ENCODE measurements at places on chromosomes 3 and 15.

DNA sequence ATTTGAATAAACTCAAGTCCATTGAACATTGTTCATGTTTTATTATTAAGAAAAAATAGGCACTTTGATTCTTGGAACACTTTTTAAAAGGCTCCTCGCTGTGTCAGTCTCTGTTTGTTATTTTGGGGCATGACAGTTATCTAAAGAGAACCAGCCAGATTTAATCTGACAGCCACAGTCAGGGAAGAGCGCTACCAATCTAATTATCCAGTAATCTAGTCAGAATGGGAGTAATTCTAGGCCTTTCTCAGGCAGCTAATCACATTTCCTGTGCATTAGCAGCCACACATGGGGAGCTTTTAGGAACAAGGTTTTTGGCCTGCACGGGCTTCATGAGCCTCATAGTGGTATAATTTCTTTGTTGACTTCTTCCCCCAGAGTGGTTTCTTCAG, 362.2 kb downstream of the RBMS3 start:
- H3K27ac ChIP-seq, result peak overlapping the region; percentile 31
- no peaks in the 10 kb centered on the region for H3K36me3 ChIP-seq
- H3K4me1 ChIP-seq, result peaks cover 9% of the 10 kb centered on the region
- no peak overlapping the region for H3K4me3 ChIP-seq

- H3K4me1 ChIP-seq, result no peaks in the 10 kb centered on the region
- no peak overlapping the region for H3K27ac ChIP-seq
- H3K4me3 ChIP-seq, result no peak overlapping the region
- H3K36me3 ChIP-seq, result no peaks in the 10 kb centered on the region
- no peaks in the 10 kb centered on the region for H3K27me3 ChIP-seq
- no peak for DNase-seq
Observed at GRCh38 chr3:127999509-128000106, 52.6 kb upstream of the SEC61A1 start.

DNA sequence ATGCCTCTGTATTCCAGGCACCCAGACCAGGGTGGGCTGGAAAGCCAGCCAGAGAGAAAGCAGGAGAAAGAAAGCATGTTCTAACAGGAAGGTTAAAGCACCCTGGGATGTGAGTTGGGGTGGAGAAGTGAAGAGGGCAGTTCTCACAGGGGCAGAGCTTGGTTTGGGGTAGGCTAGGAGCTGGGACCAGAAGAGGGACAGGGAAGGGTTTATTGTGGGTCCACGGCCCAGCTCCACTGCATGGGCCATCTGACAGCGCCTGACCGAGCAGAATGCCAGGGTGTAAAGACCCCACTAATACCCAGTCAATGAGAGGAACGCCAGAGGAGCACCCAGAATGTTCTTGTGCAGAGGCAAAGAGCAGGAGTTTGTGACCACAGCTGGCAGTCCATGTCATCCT, 27.1 kb upstream of the MAGEF1 start:
- H3K4me1 ChIP-seq, result no peaks in the 10 kb centered on the region
- H3K27ac ChIP-seq, result no peak overlapping the region
- H3K27me3 ChIP-seq, result no peaks in the 10 kb centered on the region
- no peak for DNase-seq

DNA sequence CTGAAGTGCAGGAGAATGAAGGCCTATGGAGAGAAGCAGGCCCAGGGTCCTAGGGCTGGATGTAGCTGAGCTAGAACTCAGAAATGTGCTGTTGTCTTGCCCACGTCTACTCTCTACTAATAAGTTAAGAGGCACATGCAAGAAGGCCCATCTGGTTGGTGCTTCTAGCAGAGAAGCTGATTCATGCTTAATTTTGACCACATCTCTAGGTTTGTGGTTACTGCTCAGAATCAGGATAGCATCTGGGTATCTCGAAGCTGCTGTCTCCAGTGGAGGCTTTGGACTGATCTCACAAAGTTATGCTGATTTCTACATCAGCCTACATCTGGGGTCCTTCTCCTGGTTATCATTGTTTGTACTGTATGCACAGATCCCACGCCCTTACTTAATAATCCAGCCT, 87.3 kb downstream of the CACNA1D start:
- H3K27me3 ChIP-seq, result no peaks in the 10 kb centered on the region
- no peak for DNase-seq
- H3K27ac ChIP-seq, result no peak overlapping the region
- no peaks in the 10 kb centered on the region for H3K4me1 ChIP-seq
- no peak overlapping the region for H3K4me3 ChIP-seq
- no peaks in the 10 kb centered on the region for H3K36me3 ChIP-seq

DNA sequence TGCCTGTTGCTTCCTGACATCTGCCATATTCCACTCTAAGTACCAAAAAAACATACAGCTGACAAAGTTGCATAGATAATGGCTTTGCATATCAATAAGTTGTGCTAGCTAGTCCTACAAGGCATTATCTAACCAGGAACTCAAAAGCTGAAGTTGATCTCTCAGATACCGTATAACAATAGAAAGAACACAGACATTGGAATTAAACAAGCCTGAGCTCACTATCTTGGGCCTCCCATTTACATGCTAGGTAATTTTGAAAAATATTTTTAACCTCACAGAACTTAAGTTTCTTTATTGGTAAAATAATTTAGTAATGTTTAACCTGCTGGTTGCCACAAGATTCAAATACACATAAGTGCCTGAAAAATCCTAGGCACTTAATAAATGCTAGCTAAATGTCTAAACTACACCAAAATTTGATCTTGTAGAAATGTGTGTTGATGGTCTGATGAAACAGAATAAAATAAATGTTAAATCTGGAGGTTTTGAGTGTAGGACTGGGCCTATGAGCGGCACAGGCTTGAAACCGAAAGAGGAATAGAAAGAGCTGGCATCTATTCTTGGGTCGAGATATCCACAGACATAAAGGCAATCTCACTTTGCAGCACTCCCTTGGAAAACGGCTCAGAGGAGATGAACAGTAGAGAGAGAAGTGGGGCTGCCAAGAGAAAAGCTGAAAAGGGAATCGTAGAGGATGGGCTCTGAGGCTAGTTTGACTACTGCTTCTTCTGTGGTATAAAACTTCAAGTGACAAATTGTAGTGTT, 29.9 kb upstream of the TTC14 start:
- H3K4me1 ChIP-seq, result no peaks in the 10 kb centered on the region
- no peak overlapping the region for H3K4me3 ChIP-seq
- H3K27ac ChIP-seq, result no peak overlapping the region
- no peaks in the 10 kb centered on the region for H3K36me3 ChIP-seq
- no peak for DNase-seq

DNA sequence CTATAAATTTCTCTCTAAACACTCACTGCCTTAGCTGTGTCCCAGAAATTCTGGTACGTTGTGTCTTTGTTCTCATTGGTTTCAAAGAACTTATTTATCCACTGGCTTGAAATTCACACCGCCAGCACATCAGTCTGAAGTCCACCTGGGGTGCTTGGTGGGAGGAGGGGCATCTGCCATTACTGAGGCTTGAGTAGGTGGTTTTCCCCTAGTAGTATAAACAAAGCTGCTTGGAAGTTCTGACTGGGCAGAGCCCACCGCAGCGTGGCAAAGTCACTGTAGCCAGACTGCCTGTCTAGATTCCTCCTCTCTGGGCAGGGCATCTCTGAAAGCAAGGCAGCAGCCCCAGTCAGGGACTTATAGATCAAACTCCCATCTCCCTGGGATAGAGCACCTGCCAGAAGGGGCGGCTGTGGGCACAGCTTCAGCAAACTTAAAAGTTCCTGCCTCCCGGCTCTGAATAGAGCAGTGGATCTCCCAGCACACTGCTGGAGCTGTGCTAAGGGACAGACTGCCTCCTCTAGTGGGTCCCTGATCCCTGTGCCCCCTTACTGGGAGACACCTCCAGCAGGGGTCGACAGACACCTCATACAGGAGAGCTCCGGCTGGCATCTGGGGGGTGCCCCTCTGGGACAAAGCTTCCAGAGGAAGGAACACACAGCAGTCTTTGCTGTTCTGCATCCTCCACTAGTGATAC, 114.1 kb downstream of the SUCLG2 start:
- H3K4me1 ChIP-seq, result no peaks in the 10 kb centered on the region
- no peak for DNase-seq
- no peak overlapping the region for H3K27ac ChIP-seq
- H3K27me3 ChIP-seq, result no peaks in the 10 kb centered on the region

DNA sequence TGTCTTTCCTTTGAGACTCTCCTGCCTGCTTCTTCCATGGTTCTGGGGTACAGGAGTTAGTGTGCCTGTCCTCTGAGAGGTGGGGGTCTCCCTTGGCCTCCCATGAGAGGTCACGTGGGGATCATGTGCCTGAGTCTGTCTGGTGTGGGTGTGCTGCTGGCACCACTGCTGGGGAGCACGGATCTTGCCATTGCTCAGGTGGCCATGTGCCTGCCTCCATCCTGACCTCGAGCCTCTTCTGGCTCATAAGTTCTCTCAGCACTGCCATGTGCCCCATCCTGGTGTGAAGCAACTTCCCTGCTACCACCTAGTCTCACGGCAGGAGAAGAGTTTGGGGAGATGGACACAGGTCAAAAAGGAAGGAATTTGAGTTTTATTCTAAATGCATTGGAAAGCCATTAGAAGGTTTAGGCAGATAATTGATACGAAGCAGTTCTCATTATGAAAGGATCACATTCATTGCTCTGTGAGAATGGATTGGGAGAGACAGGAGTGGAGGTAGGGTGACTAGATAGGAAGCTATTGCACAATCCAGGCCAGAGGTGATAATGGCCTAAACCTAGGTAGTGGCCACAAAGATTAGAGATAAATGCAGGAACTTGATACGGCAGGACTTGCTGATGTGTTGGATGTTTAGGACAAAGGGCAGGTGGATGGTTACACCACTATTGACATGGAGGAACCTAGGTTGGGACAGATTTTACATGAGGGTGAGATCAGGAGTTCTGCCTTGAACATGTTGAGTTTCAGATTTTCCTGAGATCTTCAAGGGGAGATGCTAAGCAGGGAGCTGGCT, 173.0 kb upstream of the RORA start:
- DNase-seq, result no peak
- no peaks in the 10 kb centered on the region for H3K36me3 ChIP-seq
- no peak overlapping the region for H3K4me3 ChIP-seq
- H3K4me1 ChIP-seq, result no peaks in the 10 kb centered on the region

GRCh38 chr3:79019137-79019923, 748.5 kb downstream of the ROBO1 start:
- peak overlapping the region; percentile 95 for H3K4me3 ChIP-seq
- DNase-seq, result peak; percentile 73
- peaks cover 29% of the 10 kb centered on the region for H3K4me1 ChIP-seq
- H3K36me3 ChIP-seq, result no peaks in the 10 kb centered on the region
- H3K27ac ChIP-seq, result peak overlapping the region; percentile 88

- H3K36me3 ChIP-seq, result no peaks in the 10 kb centered on the region
- H3K4me1 ChIP-seq, result no peaks in the 10 kb centered on the region
- H3K27me3 ChIP-seq, result no peaks in the 10 kb centered on the region
- H3K27ac ChIP-seq, result no peak overlapping the region
Observed at GRCh38 chr15:88752951-88753350, 50.3 kb upstream of the ACAN start.

- no peak for DNase-seq
- H3K27me3 ChIP-seq, result no peaks in the 10 kb centered on the region
- H3K4me1 ChIP-seq, result no peaks in the 10 kb centered on the region
- no peak overlapping the region for H3K27ac ChIP-seq
Observed at GRCh38 chr3:45640724-45641361, 46.3 kb downstream of the LIMD1 start.

DNA sequence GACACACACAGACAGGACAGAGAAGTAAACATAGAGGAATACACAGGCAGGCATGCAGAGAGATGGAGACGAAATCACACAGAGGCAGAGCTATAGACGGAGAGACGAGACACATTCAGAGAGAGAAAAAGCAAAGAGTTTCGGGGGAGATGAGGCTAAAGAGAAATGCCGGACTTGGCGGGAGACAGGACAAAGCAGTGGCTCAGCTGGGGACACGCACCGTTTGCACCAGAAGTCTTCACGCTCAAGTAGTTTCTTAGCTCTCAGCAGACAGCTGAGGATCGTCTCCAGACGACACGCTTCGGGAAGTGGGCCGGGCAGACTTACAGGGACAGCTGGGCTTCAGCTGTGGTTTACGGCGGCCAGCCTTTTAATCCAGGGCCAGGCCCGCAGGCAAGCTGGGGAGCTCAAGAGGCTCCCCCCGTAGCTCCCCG, 56.2 kb upstream of the DLG1 start:
- H3K4me1 ChIP-seq, result no peaks in the 10 kb centered on the region
- H3K4me3 ChIP-seq, result no peak overlapping the region
- H3K36me3 ChIP-seq, result no peaks in the 10 kb centered on the region
- H3K27ac ChIP-seq, result no peak overlapping the region

GRCh38 chr3:136512381-136512780, 239.8 kb downstream of the STAG1 start:
- no peak for DNase-seq
- H3K36me3 ChIP-seq, result no peaks in the 10 kb centered on the region
- H3K27me3 ChIP-seq, result no peaks in the 10 kb centered on the region
- H3K27ac ChIP-seq, result no peak overlapping the region
- H3K4me1 ChIP-seq, result no peaks in the 10 kb centered on the region
- H3K4me3 ChIP-seq, result no peak overlapping the region

- no peaks in the 10 kb centered on the region for H3K4me1 ChIP-seq
- no peaks in the 10 kb centered on the region for H3K27me3 ChIP-seq
- no peaks in the 10 kb centered on the region for H3K36me3 ChIP-seq
- no peak overlapping the region for H3K27ac ChIP-seq
- no peak overlapping the region for H3K4me3 ChIP-seq
Observed at GRCh38 chr3:2958551-2958950, 151.6 kb downstream of the IL5RA start.

DNA sequence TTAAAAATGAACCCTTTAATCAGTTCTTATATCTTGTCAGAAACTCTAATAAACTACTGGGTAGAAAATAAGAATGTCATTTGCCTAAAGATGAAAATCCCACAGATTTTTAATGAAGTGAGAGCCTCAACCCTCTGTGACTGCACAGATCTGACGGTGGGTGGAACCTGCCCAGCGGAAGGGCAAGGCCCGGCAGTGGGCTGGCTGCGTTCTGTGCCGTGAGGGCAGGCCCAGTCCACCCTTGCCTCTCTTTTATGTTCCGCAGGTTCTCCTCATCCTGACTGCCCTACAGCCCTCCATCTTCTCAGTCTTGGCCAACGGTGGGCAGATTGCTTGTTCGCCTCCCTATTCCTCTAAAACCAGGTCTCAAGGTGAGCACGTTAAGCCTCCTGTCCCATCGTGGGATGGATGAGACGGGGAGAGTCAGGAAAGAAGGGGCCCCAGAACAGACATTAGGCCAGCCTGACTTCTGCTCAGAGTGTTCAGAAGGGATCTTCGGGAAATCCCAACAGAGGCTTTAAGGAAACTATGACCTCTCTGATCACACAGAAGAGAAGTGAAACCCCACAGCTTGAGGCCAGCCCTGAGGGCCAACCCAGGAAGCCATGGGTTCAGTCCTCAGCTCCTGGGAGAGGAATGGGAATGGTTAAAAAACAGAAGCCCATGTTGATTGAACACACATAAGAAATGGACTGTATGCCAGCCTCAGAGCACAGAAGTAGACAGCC, 16.0 kb downstream of the SLC51A start:
- H3K4me3 ChIP-seq, result no peak overlapping the region
- no peaks in the 10 kb centered on the region for H3K36me3 ChIP-seq
- DNase-seq, result no peak
- no peaks in the 10 kb centered on the region for H3K27me3 ChIP-seq
- H3K27ac ChIP-seq, result no peak overlapping the region

GRCh38 chr3:151109286-151109800, 23.9 kb downstream of the MED12L start:
- H3K4me3 ChIP-seq, result no peak overlapping the region
- no peaks in the 10 kb centered on the region for H3K27me3 ChIP-seq
- no peaks in the 10 kb centered on the region for H3K4me1 ChIP-seq
